ENCODE measurements at places on chromosomes 12 and 14. TPM values are rescaled to one million over a fixed set of nuclear protein-coding genes. Genes with fewer than 3 reads are reported as not detected.

DNA sequence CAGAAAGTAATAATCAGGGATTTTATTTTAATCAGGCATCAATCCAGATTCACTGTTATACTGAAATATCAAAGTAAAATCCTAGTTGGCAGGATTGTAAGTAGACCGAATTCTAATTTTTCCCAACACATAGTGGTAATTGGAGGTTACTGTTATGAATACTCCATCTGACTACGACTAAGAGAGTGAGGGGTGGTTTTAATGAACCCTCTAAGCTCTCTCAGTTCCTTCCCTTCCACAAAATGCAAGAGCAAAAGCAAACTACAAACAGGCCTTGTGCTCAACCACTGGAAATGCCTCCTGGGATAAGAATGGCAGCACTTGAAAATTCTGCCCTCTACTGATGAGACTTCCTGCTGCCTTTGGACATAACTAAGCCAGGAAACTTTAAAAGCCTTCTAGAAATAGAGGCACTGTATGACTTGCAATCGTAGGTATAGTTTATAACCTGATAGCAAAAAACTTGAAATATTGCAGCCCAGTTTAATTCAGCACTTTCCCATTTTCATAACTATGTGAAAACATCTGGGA, 184.8 kb downstream of the SLC16A7 start:
- peak; percentile 53 for DNase-seq

DNA sequence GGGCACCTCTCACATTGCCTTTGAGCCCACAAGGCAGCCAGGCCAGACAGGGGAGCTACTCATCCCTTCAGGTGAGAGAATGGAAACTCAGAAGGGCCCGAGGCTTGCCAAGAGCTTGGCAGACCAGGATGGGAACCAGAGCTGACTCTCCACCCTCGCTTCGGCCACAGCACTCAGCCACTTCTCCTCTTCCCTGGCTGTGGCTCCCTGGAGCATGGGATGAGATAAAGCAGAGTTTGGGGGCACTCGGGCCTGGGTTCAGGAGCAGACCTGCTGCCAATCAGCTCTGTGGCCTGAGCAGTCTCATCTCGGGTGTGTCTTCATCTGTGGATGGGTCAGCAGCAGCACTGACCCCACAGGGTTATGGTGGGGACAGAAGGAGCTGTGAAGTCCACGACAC, 20.0 kb upstream of the CCDC85C start:
- DNase-seq: no peak

DNA sequence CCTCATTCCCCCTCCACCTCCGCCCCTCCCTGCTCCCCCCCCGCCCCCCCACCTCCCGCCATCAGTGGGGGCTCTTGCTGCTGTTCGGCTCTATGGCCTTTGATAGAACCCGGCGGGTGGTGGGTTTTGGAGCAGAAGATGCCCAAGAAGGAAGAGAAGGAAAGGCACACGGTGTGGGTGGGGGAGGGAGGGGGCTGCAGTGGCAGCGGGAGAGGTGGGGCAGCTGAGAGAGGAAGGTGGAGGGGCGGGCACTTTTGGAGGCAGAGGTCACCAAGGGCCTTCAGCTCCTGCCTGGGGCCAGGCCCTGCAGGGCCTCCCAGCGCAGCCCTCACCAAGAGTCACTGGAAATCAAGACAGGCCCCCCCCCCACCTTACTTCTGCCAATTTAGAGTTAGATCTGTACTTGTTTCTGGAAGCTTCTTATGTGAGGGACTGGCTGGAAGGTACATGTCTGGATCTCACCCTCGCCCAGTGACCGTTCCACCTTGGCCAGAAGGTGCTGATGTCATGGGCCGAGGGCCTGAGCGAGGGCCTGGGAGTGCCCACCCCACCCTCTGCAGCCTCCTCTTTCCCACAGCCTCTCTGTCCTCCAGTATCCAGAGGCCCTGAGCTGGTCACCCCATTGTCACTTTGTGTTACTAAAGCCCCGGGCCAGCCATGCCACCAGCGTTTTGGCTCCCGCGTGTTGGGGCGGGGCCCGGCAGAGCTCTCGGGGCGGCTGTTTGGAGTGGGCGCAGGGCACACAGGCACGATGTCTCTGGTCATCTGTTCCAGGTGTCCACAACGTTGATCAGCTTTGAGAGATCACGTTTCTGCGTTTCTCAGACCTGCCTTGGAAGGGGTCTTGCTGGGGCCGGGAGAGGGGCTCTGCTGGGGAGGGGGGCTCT, 153.9 kb downstream of the KIF26A start:
- DNase-seq: no peak

The HOXC9 gene
- 7.4 TPM for total RNA-seq

The ACVRL1 gene
- 18.0 TPM for total RNA-seq

The FKBP3 gene
- 30.7 TPM for total RNA-seq

- no peak for DNase-seq
Observed at GRCh38 chr12:78970041-78970440, 105.5 kb downstream of the SYT1 start.
